ENCODE measurements at places on chromosomes 16 and 17.

DNA sequence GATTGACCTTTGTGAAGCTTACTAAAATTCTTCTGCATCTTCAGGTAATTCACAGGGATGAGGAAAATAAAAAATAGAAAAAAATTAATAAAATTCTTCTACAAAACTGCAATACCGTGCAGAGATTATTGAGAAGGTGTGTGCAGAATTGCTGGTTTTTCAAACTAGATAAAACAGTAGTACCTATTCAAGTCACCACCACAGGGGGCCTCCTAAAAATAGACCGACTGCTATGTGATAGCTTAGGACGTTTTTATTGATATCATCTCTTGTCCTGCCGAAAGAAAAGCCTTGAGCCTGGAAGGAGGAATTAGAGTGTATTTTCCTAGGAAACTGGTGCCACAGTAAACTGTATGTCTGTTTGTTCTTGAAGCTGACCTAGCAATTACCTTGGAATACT lies 325.9 kb downstream of the ZFHX3 start:
- no peak for DNase-seq

DNA sequence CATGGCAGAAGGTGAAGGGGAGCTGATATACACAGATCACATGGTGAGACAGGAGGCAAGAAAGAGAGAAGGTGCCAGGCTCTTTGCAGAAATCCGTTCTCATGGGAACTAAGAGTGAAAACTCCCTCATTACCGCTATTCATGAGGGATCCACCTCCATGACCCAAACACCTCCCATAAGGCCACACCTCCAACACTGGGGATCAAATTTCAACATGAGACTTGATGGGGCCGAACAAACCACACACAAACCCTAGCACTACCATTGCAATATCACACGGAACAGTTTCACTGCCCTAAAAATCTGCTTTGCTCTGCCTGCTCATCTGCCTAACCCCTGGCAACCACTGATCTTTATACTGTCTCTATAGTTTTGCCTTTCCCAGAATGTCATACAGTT lies 34.8 kb downstream of the C17orf67 start:
- DNase-seq = no peak

- DNase-seq = peak; percentile 80
Observed at GRCh38 chr16:23679274-23679985, 741 bp downstream of the PLK1 start.

GRCh38 chr16:53913099-53913870 lies 209.3 kb downstream of the FTO start:
- no peak for DNase-seq

DNA sequence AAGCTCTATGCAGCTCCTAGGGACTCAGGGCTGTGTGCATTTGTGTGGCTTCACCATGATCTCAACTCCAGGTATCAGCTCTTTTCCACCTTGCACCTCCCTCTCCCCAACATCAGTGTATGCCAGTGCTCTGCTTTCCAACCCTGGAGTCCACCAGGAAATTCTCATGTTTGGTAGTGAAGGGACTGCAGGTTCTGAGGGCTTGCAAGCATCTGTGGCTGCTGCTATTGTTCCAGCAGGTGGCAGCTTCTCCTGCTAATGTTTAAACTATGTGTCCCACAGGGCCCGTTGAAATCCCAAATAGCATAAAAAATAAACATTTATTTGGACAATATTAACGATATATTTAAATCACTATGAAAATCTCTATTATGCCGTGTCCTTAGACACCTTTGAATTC lies 82.0 kb downstream of the RGS9 start:
- DNase-seq = no peak

GRCh38 chr17:42294469-42295398 lies 6.4 kb downstream of the STAT5A start:
- DNase-seq = peak; percentile 28
